Stimulated activated CD8-positive, alpha-beta memory T cell treated with anti-CD3 and anti-CD28 coated beads, Interleukin-4, amount 100 ng/mL, for 1 hour (primary cell): ENCODE measurements at places on chromosomes 5 and 9.

DNA sequence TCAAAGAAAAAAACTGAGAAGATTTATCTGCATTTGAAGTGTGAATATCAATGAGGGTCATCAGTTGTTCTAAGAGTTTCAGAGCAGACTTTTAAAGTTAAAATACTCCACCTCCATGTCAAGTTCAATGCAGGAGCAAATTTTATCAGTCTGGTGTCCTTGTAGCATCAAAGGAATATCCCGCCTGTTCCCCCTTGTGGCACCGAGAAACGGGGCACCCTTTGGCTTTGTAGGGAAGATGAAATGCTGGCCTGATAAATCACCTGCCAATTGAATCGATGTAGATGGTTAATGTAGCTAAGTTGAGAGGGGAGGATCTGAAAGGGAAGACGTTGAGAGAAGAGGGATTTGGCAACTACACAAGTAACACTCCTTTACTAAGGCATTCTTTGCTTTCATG is 714.5 kb downstream of the EFNA5 start:
- no peak for DNase-seq

DNA sequence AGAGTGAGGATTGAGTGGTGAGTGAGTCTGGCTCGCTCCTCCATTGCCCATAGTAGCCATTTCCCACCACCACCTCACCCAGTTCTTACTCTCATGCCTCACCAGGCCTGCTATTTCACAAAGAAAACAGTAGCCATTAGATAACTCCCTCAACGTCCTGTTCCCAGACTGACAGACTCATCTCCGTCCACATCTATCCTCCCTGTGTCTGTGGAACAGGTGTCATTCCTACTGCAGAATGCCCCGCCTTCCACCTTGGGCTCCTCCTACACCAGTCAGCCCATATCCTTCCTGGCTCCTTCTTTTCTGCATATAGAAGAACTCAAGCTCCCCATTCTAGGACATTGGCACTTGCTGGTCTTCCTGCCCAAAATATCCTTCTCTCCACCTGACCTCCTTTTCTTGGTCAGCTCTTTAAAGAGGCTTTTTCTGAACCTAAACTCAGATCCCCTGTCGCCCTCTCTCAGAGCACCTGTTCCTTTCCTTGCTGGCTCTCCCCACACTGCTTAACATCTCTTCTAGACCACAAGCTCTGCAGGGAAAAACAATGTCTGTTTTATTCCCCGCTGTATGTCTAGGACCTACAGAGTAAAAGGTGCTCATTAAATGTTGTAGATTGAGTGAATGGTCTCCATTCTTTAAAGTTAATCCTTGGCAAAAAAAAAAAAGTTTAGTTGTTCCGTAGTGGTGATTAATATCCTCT is 3.2 kb downstream of the TNFAIP8 start:
- no peak for DNase-seq

DNA sequence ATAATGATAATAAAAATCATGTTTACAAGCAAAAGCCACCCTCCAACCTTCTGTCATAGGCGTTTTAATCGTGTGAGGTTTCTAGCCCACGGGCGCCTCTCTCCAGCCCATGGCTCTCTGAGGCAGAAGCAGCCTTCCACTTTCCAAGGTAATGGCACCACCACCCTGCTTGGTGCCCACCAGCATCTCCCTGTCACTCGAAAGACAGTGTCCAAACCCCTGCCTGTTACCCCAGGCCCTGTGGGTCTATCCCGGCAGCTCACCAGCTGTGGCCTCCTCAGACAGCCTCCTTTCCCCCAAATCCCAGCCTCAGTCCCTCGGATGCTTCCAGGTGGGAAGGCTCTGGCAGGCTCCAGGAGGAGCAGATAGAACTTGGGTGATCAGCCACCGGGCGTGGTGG is 123.8 kb upstream of the LPCAT1 start:
- no peak for DNase-seq

DNA sequence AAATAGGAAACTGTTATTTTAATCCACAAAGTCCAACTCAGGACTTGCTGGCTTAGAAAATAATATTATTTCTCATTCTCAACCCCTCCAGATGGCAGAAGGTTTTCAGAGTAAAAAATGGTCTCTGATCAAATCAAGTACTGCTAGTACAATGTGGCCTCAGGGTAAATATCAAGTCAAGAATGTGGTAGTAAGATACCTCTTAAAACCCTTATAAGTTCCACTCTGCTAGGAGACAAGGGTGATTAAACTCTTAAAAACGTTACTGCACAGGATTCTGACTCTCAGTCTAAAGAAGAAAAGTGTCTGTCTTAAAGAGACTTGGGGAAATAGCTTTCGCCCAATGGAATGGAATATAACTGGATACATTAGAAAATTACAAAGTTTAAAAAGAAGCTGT is 120.8 kb upstream of the PDE4D start:
- DNase-seq, result no peak

- DNase-seq, result no peak
These were observed 131.1 kb downstream of the OLFM1 start for GRCh38 chr9:135218331-135219225.

DNA sequence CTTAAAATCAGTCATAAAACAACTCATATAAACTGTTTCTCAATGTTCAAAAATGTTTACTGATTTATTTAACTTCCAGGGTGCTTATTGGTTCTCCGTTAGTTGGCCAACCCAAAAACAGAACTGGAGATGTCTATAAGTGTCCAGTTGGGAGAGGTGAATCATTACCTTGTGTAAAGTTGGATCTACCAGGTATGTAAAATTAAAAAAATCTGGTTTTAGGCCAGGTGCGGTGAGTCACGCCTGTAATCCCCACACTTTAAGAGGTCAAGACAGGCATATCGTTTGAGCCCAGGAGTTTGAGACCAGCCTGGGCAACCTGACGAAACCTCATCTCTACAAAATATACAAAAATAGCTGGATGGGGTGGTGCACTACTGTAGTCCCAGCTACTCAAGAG is 73.7 kb downstream of the ITGA1 start:
- DNase-seq, result no peak

- DNase-seq, result no peak
These were observed 404.7 kb upstream of the TRPC7 start for GRCh38 chr5:136769900-136770684.

DNA sequence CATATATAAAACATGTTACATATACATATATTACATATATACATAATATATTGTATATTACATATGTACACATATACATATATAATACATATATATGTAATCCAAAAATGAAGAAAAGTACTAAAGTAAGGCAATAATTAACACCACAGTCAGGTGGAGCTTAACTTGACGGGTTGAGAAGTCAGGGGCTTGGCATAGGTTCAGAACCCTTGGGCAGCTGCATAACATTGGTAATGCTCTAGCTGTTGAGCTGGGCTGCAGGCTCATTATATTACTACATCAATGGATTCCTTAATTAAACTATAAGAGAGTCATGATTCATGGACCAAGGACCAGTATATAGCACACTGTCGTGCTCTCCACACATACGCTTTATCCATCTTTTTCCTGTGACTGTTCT is 435.2 kb upstream of the ADAMTS16 start:
- DNase-seq, result no peak

GRCh38 chr5:180873615-180874520 is 12.8 kb upstream of the ZFP62 start:
- no peak for DNase-seq

GRCh38 chr9:129761901-129762369 is 9.1 kb upstream of the PTGES start:
- DNase-seq, result no peak

- DNase-seq, result no peak
These were observed 24.0 kb downstream of the NR6A1 start for GRCh38 chr9:124747065-124747464.

- no peak for DNase-seq
These were observed 246.5 kb downstream of the SYK start for GRCh38 chr9:91047993-91048607.

- DNase-seq, result no peak
These were observed 831 bp downstream of the KLHL3 start for GRCh38 chr5:137734962-137735554.

DNA sequence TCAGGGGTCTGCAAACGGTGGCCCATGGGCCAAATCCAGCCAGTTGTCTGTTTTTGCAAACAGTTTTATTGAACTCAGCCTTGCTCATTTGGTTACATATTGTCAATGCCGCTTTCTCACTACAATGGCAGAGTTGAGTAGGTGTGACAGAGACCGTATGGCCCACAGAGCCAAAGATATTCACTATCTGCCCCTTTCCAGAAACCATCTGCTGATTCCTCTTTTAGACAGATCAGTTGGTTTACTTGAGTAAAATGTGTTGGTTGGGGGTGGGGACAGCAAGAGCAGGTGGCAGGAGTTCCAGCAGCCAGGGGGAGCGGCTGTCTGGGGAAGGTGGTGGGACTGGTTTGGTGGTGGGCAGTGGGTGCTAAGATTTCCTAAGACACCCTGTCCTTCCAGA is 54.8 kb downstream of the COL27A1 start:
- DNase-seq, result no peak

DNA sequence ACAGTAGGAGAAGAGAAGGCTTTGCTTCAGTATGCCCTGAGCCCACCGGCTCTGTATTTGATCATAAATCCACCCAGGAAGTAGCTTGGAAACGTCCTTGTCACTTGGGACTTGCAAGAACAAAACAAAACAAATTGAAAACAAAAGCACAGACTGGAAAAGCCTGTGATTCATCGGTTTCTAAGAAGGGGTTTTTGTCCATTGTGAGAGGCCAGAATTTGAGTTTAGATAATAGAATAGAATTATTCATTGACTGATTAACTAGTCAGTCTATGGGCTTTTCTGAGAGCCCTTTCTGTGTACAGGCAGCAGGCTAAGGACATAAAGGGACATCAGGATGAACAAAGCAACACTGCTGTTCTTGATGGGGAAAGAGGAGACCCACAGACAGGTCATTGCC is 424.8 kb downstream of the IRX1 start:
- DNase-seq, result no peak

- no peak for DNase-seq
These were observed 520.1 kb downstream of the CHSY3 start for GRCh38 chr5:130424341-130424740.

GRCh38 chr5:125484742-125485641 is 738.6 kb upstream of the ZNF608 start:
- DNase-seq, result no peak

- DNase-seq, result no peak
These were observed 133.2 kb upstream of the ZNF618 start for GRCh38 chr9:113742878-113743277.

GRCh38 chr5:44332285-44332971 is 56.8 kb downstream of the FGF10 start:
- DNase-seq, result no peak

DNA sequence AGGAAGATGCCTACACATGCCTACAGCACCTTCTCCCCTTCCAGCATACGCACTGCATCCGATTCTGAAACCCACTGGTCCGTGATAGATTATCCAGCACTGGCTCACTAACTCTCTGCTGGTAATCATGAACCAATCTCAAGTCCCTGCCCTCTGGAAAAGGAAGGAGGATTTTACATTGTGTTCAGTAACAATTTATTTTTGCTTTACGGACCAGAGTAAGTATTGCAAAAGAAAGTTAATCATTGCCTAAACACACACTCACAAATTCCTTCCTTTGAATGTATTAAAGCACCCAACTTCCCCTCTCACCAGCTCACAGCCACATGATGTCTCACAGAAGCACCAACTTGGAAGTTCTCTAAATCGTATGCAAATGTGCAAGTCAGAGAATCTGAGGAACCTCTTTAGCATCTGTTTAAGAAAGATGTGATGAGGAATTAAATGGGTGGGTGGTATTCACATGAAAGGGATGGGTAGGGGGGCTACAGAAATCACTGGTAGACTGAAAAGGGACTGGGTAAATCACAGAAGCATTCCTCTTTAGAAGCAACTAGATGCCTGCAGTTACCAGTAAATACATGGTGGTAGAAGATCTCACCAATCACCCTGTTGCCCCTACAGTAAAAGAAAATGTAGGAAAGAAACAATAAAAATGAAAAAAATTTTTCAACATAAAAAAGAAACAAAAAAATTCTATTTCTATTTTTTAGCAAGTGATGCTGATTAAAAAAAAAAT is 8.4 kb downstream of the GNAQ start:
- DNase-seq, result no peak

DNA sequence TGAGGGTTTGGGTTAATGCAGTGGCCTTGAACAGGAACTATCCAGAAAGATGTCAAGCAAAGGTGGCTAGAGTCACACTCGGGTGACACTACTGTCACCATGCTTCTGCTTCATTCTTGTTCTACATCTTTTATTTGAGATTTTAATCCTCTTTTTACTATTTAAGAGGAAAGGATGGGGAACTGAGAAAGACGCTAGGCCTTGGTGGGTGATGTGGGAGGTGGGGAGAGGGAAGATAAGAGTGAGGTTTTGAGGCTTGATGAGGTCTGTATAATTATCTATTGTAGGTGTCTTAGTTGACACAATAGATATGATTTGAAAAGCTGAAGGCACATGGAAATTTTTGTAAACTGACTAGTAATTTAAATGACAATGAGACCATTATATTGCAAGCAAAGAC is 3.5 kb upstream of the BASP1 start:
- no peak for DNase-seq

DNA sequence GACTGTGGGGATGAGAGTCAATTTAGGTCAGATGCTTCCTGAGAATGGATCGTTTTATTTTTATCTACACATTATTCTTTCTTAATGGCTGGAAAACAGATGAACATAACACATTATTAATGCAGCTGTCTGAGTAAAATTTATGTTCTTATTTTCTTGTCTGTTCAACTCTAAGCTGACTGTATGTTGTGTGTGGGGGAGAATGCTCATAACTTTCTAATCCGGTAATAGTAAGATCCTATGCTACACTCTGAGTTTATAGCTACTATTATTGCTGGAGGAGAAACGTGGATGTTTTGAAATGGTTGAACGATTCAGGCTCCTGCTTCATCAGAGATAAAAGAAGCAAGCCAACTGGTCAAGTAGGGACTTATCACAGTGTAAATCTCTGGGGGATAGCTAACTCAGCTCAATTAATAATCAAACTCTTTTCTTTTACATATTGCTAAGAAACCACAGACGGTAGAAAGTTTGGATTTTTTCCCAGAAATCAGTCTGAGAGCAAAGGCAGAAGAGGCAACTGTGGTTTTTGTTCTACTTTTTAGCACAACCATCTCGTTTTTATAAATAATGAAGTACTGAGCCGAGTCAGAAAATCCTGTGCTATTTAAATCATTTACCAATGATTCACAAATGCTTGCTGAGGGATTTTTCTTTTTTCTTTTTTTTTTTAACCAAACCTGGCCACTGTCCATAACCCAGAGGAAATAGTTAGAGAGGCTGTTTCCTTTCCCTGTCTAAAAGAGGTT is 265.0 kb upstream of the FAM174A start:
- DNase-seq, result no peak

GRCh38 chr9:134215420-134215698 is 51.0 kb upstream of the RNU6ATAC start:
- DNase-seq, result no peak

DNA sequence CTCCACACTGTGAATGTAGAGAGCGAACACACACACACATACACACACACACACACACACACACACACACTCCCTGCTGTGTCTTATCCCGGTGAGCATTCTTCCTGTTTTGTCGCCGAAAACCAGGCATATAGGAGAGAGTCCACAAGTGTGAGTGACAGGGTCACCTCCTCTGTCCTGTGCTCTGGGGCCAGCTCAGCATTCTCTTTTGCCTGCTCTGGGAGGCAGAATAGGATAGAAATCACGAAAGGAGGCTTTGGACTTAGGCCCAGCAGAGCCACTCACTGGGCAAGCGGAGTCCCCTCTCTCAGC is 3.0 kb downstream of the LAMC3 start:
- DNase-seq, result no peak

GRCh38 chr9:133004091-133004998 is 25.9 kb downstream of the GFI1B start:
- no peak for DNase-seq
